ENCODE measurements at places on chromosomes 1 and 21.
A peak's percentile ranks its signal among the peaks of the same experiment; 100 is the strongest.

DNA sequence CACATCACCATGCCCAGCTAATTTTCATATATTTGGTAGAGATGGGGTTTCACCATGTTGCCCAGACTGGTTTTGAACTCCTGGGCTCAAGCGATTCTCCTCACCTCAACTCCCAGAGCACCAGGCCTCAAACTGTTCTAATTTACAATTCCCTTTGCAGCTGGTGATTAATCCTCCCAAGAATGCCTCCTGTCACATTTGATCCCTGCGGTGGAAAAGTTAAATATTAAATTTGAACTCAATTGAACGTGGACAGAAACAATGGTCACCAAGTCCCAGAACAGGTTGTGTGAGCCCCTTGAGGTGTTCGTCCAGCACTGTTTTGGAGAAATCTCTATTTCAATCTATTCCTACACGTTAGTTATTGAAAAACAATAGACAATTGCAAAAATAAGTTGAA lies 2.0 kb upstream of the ANKRD35 start:
- DNase-seq, result no peak

DNA sequence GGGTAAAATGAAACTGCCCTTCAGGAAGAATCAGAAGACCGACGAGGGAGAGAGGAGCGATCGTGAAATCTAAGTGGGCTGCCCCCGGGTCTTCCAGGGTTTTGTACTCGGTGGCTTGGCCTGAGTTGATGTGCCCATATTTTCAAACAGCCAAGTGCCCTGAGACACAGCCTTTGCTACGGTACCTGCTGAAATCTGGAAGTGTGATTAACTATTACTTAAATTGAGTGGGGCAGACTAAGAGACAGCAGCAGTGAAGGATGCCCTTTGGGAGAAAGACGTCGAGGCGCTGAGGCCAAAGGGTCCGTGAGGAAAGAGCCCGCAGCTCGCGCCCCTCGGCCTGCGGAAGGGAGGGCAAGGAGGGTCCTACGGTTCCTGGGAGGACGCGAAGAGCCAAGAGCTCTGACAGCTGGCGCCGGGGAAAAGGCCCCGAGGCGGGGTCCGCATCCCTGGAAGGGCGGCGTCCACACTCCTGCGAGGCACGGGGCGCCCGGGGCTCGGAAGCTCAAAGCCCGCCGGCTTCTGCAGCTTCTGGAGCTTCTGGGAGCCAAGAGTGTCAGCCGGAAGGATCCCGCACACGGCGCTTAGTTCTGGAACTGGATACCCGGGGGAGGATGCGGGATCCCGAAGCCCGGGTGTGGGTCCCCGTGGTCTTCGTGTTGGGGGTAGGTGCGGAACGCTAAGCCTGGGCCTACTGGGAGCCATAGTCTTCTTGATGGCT lies 15.4 kb upstream of the RNU1-4 start:
- DNase-seq, result no peak

DNA sequence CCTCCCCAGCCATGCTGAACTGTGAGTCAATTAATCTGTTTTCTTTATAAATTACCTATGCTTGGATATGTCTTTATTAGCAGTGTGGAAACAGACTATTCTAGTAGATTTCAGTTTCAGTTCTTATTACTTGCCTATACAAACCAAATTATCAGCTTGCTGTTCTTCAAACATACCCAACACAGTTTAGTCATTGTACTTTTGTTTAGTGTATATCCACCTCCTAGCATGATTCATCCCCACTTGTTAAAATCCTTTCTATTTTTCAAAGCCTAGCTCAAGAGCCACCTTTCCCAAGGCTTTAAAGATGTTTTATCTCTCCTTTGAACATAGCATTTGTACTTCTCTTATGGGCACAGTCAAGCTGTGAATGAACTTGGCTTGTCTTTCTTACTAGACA lies 195.6 kb upstream of the ZRANB2 start:
- peak; percentile 24 for DNase-seq

GRCh38 chr1:162371611-162372010 lies 5.0 kb downstream of the SPATA46 start:
- DNase-seq, result peak; percentile 18

DNA sequence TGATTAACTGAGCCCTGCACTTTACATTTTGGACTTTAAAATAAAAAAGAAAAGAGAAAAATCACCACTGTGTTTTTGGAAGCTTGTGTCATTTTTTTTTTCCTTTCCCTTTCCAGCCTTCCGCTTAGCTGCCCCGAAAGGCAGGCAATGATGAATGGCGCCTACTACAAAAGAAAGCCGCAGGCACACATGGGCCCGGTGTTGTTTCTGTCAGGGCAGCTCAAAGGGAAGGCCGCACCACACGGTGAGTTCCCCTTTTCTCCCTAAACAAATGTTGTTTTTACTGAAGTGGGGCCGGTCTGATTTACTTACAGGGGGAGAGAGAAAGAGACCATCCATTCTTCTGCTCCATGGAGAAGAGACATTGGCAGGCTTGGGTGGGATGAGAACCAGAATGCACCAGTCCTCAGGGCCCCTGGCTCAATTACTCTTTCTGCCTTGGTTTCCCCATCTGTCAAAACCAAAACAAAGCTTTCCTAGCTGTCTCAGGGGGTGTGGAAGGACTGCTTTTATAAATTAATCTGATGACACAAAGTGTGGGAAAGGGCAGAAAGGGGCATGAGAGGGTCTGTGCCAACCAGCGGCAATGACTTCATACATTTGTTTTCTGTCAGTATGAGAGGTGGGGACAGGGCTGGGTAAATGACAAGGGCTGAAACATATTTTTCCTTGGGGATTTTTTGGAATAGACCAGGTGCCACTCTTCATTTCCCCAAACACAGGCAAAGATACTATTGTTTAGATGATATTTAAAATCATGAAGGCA lies 91.4 kb upstream of the PLXNA2 start:
- no peak for DNase-seq

GRCh38 chr1:198617406-198617805 lies 21.4 kb upstream of the PTPRC start:
- DNase-seq, result no peak

GRCh38 chr21:32143241-32143939 lies 135.5 kb downstream of the MIS18A start:
- no peak for DNase-seq

DNA sequence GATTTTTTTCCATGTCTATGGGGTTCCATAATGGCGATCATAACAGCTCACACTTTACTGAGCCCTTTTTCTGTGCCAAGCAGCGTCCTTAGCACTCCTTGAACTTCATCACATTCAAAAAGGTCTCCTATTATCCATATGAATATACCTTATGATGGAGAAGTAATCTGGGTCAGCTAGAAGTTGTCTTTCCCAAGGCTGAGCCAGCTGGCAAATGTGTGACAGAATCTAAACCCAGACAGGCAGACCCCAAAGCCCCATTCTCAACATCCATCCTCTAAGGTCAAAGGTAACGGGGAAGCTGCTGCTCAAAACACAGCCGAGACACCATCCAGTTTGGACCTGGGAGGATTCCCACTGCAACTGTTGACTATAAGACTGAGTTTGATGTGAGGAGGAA lies 249.6 kb downstream of the PRDM2 start:
- DNase-seq, result no peak

DNA sequence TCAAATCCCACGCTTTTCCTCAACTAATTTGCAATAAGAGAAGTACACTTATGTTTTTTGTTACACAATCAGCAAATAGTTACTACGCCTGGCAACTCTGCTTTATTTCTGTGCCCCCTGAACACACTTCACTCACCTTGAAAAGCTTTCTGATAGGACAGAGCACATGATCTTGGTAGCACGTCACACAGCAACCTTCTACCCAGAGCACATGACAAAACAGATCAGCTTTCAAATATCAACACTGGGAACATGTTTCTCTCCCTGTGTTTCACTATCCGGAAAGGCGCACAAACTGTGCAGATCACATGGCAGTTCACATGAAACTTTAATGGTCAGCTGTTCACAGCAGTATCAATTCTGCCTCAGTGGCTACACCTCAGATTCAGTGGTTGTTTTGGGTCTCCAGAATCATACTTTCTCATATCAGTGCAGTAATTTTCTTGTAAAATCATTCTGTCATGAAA lies 2.2 kb downstream of the SLC19A2 start:
- DNase-seq, result no peak

Measured in HT1080 (cell line).